ENCODE measurements at places on chromosomes 7 and 10.

GRCh38 chr7:74654811-74655210 lies 2.7 kb upstream of the GTF2I start:
- no peak for DNase-seq

DNA sequence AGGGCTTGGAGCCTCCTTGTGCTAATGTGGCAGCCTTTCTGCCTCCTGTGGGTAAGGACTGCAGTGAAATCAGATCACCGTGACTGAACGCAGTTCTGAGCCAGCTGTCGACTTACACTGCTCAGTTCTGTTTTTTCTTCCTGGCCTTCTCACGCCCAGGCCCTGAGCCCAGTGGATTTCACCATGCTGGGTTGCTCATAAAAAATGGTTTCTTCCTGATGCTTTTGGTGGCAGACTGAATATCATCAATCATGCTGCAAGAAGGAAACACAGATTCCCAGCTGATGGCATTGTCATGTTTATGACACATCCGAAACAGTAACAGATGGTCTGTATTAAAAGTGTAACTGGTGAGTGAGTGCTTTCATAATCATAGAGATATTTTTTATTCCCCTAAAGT lies 389.6 kb downstream of the GALNT17 start:
- DNase-seq = no peak

DNA sequence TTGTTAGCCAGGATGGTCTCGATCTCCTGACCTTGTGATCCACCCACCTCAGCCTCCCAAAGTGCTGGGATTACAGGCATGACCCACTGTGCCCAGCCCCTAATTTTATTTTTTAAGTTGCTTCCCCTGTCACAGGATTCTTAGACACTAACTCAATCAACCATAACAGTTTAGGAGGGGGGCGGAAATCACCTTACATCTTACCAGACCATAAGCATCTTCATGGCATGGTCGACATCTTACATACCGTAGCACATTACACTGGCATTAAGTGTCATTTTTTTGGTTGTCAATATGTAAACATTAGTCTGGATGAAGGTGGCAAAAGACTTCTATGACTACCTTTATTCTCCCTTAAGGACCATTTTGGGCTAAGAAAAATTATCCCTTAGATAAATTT lies 95.6 kb downstream of the TRIM24 start:
- no peak for DNase-seq

GRCh38 chr10:118607768-118608354 lies 12.4 kb upstream of the PRLHR start:
- no peak for DNase-seq

DNA sequence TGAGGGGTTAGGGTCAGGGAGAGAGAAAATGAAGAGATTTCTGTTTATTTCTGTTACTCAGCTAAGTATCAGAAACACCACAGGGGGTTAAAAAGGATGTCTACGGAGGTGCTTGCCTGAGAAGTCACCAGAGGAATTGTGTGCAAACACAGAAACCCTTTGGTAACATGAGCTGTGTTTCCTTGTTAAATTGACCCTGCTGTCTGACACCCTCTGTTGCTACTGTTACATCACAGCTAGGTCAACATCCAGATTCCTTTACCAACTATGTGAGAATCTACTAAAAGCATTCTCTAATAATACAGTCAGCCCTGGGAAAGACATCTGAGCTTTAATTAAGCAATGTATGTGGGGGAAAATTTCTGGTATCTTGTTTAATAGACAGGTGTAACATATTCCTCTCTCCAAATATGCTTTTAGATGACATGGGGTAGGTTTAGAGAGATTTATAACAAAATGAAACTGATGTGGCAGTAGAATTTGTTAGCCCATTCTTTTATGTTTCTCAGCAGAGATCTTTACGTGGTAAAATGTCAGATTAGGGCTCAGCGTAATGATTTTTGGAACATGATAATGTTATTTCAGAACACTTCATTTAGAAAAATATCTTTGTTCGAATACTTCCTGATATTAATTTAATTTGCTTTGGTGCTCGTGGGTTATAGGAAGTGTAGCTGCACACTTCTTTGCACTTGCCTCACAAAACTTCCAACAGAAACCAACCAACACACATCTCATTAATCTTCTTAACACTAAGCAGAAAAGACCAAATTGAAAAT lies 168.0 kb upstream of the AHR start:
- no peak for DNase-seq

GRCh38 chr7:101321491-101322401 lies at the start of gene IFT22:
Gene IFT22 (minus strand): TSS chr7:101321812. CDS start chr7:101321709, 103 bp downstream.
- DNase-seq = peak; percentile 57

DNA sequence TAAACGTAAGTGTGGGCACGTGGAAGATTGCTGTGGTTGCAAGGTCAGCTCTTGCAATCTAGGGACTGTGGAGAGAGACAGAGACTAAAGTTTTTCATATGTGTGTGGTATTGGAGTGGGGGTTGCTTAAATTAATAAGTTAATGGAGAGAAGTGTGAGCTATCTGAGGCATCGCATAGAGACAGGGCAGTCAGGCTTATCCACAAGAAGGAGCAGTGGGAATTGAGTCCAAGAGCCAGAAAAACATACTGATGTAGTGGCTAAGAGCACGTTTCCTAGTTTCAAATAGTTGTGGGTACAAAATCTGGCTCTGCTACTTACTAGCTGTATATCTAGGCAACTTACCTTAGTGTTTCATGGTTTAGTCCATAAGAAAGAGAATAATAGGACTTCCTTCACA lies 65.8 kb downstream of the SORCS3 start:
- no peak for DNase-seq

DNA sequence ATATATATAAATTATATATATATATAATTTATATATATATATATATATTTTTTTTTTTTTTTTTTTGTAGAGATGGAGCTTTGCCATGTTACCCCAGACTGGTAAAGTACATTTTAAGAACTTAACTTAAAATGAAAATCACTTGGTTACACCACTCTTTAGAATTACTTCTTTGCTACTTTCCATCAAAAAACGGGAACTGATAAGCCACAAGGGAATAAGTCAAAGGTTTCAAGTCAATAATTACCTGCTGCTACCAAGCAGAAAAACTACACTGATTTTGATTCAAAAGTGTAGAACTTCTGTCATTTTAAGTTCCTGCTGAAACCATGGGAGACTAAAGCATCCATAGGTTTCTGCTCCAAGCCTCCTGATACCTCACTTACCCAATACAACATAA lies 12.2 kb downstream of the PPA1 start:
- no peak for DNase-seq

DNA sequence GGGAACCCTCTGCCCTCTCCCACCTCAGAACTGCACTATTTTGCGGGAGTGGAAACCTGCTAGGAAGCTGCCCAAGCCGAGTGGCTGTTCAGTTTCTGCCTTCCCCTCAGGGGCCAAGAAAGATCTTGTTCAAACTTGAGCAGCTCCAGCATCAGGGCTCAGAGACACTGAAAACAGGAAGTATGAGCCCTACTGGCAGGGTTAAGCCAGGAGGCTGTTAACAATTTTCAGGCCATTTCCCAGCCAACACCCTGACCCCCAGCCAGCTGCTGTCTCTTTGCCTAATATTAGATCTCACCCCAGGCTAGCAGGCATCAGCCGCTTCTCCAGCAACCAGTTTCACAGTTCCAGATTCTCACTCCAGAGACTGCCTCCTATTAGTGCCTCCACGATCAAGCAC lies 9.2 kb downstream of the PLAU start:
- no peak for DNase-seq

DNA sequence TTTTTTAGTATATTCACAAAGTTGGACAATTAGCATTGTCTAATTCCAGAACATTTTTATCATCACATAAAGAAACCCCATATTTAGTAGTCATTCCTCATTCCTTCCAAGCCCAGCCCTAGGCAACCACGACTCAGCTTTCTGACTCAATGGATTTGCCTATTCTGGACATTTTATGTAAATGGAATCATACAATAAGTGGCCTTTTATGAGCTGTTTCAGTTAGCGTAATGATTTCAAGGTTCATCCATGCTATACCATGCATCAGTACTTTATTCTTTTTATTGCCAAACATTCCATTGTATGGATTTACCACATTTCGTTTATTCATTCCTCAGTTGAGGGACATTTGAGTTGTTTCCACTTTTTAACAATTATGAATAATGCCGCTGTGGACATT lies 249.2 kb downstream of the DYNC1I1 start:
- no peak for DNase-seq

GRCh38 chr10:96924861-96925260 lies 92.8 kb downstream of the LCOR start:
- no peak for DNase-seq

DNA sequence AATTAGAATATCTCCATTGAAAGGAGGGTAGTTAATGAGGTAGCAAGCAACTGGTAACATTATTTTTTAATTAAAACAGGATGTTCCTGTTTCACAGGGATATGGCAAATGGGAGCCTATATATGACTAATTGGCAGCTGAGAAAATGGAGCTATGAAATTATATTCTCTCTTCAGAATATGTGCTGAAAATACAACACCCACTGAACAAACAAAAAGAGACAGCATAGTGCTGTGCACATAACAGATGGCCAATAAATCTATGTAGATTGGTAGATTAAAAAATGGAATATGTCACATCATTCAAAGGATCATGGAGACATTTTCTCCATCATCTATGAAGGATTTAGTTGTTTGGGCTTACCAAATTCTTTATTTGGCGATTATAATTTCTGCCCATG lies 362.0 kb downstream of the GPR37 start:
- DNase-seq = no peak

DNA sequence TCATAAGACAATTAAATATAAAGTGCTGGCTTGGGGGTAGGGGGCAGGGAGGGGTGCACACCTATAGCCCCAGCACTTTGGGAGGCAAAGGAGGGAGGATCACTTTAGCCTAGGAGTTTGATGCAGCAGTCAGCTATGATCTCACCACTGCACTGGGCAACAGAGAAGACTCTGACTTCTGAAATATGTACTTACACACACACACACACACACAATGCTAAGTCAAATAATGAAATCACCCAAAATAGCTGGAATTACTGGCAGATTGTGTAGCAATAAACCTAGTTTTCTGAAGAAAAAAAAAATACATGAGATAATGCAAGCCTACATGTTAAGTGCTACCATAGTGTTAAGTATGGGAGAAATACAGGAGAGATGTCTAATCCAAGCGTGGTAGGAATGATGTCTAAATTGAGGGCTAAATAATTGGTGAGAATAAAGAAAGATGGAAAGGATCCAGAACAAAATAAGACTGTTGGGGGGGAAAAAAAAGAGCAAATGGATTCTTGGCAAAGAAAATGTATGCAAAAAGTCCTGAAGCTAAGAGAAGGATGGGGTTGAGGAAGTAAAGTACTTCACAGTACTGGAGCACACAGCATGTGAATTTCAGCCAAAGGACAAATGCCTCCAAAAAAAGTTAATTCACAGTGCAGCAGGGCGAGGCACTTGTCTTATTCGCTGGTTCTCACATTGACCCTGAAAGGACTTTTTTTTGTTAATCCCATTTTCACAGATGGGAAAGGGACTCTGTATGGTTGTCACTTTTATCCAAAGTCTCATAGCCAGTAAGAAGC lies 73.9 kb downstream of the IGF2BP3 start:
- no peak for DNase-seq
